T-helper 2 cell treated with Interferon-gamma antibody and Interleukin-4, amounts not matched to agents 5 μg/mL and 100 μg/mL, for 36 hours (primary cell): ENCODE measurements at places on chromosomes 11 and 22.
A peak's percentile ranks its signal among the peaks of the same experiment; 100 is the strongest.

GRCh38 chr11:14223636-14224288 lies 135.2 kb downstream of the RRAS2 start:
- DNase-seq, result no peak

GRCh38 chr22:29359469-29359868 lies 28.9 kb downstream of the AP1B1 start:
- DNase-seq, result no peak

DNA sequence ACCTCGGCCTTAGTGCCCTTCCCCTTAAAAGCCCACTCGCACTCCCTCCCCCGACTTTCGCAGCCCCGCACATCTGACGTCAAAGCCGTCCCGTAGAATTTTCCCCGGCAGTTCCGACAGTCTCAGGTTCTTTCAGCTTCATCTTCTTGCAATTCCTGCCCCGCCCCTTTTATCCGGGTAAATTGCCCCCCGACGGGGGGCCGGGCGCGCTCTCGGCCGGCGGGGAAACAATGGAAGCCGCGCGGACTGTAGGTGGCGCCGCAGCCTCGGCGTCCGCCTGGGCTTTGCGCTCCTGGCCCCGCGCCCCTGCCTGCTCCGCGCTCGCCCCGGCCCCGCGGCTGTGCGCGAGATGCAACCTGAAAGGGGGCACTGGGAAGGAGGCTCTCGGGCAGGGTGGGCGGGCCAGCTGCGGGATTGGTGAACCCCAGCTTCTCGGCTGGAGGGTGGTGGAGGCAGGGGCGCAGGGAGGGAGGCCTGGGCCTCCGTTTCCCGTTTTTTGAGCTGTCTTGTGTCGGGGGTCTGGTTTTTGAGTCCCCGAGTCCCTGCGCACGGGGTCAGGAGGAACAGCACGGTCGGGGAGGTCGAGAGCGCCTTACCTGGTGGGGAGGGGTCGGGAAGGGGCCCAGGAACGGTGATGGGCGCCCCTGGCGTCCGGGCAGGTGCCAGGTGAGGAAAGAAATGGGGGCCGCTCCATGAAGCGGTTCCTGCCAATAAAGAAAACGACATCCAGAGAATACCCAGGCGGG lies 859 bp upstream of the FGF19 start:
- no peak for DNase-seq

- DNase-seq, result peak; percentile 17
Measured at GRCh38 chr11:8019314-8020243, 32.4 kb downstream of the EIF3F start.

DNA sequence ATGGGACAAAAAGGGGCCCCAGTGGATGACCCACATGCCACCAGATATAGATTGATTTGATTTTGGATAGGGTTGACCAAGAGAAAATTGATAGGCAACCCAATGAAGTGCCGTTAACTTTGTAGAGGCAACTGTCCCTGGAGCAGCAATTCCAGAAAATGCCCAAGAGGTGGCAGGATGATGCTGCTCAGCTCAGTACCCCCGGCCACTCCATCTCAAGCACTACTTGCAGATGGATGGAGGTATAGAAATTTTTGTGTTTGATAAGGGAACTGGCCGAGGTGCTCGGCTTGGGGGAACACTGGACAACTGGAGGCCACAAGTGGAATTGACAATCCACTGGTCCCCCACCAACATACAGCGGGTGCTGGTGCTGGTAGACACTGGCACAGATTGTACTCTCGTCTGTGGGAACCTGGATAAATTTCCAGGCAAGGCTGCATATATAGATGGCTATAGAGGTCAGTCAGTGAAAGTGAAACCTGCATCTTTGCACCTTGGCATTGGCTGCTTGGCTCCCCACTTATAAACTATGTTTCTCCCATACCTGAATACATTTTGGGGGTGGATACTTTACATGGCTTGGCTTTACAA lies 86.3 kb downstream of the CCDC83 start:
- DNase-seq, result peak; percentile 34
